ENCODE measurements at places on chromosomes 3 and 15. TPM values are rescaled to one million over a fixed set of nuclear protein-coding genes. Genes with fewer than 3 reads are reported as not detected.

DNA sequence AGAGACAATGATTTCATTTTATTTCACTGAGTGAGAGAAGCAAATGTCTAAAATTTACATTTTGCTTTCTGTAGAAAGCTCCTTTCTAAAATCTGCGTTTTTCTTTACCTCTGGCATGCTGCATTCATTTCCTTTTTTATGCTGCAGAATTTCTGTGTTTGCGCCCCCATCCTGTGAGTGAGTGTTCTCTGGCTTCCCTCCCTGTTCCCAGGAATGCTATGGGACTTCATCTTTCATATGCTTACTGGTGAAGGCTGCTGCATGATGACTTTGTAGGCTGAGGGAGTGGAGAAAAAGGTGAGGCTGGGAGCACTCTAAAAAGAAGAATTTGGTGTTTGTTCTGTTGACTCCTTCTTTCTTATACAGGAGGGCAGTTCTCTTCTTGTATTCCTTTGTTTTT, 7.7 kb upstream of the TMC3 start:
- H3K27me3 ChIP-seq, result peaks cover 2% of the 10 kb centered on the region
- no peak overlapping the region for H3K27ac ChIP-seq
- H3K4me1 ChIP-seq, result peaks cover 11% of the 10 kb centered on the region
- no peak overlapping the region for H3K4me3 ChIP-seq

DNA sequence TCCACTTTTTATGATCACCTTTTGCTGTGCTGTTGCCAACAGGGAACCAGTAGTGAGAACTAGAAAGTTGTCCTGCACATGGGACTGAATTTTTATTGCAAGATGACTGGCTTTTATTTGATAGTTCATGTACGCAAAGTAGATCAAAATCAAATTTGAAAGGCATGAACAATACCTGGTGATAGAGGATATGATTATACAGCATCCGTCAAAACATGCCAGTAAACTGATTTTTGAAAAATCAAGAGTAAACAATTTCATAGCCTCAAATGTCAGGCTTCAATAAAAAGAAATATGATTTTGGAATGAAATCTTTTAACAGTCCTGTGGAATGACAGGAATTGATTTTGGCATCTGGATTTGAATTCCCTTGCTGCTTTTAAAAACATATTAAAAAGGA, 219.6 kb upstream of the LRRN1 start:
- H3K36me3 ChIP-seq, result no peaks in the 10 kb centered on the region
- no peaks in the 10 kb centered on the region for H3K4me1 ChIP-seq
- no peak overlapping the region for H3K4me3 ChIP-seq
- H3K27me3 ChIP-seq, result no peaks in the 10 kb centered on the region
- no peak overlapping the region for H3K27ac ChIP-seq

CILP gene
- 0.05 TPM for total RNA-seq

- no peaks in the 10 kb centered on the region for H3K36me3 ChIP-seq
- H3K27me3 ChIP-seq, result no peaks in the 10 kb centered on the region
- H3K4me1 ChIP-seq, result peaks cover 9% of the 10 kb centered on the region
- DNase-seq, result no peak
- H3K4me3 ChIP-seq, result no peak overlapping the region
- no peak overlapping the region for H3K27ac ChIP-seq
These were observed 15.2 kb upstream of the CD47 start for GRCh38 chr3:108106031-108106430.

ENTPD3 gene
- not detected for total RNA-seq

GRCh38 chr3:172808969-172809546, 58.5 kb downstream of the ECT2 start:
- H3K4me1 ChIP-seq, result no peaks in the 10 kb centered on the region
- DNase-seq, result no peak
- H3K4me3 ChIP-seq, result no peak overlapping the region
- no peak overlapping the region for H3K27ac ChIP-seq
- H3K36me3 ChIP-seq, result peaks cover 33% of the 10 kb centered on the region

- H3K36me3 ChIP-seq, result peaks cover 3% of the 10 kb centered on the region
- DNase-seq, result no peak
- peaks cover 3% of the 10 kb centered on the region for H3K4me1 ChIP-seq
These were observed 897 bp upstream of the CHL1 start for GRCh38 chr3:195666-196065.

DNA sequence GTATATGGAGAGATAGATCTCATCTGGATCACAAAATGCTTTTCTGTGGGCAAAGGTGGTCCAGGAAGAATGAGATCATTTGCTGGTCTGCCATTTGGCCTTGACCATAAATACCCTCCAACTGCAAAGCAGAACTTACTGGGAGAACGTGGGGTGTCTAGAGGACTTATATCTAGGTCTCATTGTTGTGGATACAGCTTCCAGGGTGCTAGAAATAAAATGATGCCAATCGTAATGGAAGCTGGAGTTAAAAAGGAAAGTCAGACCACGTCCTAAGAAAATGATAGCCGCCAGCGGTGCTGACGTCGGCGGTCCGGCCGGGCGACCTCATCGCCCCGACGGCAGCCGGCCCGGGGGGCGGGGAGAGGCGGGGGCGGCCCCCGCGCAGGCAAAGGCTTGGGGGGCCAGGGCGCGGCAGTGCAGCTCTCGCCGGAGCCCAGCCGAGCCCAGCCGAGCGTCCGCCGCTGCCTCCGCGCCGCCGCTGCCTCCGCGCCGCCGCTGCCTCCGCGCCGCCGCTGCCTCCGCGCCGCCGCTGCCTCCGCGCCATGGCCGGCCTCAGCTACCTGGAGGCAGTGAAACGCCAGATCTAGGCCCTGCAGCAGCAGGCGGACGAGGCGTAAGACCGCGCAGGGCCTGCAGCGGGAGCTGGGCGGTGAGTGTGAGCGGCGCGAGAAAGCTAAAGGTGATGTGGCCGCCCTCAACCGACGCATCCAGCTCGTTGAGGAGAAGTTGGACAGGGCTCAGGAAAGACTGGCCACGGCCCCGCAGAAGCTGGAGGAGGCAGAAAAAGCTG, 89.5 kb downstream of the EOMES start:
- peak; percentile 66 for DNase-seq
- H3K36me3 ChIP-seq, result no peaks in the 10 kb centered on the region
- H3K4me1 ChIP-seq, result peaks cover 47% of the 10 kb centered on the region
- peak overlapping the region; percentile 86 for H3K4me3 ChIP-seq

GRCh38 chr3:4147556-4148118, 155.5 kb upstream of the SETMAR start:
- H3K4me1 ChIP-seq, result no peaks in the 10 kb centered on the region
- no peak overlapping the region for H3K4me3 ChIP-seq
- no peaks in the 10 kb centered on the region for H3K27me3 ChIP-seq
- no peak overlapping the region for H3K27ac ChIP-seq
- DNase-seq, result no peak

DNA sequence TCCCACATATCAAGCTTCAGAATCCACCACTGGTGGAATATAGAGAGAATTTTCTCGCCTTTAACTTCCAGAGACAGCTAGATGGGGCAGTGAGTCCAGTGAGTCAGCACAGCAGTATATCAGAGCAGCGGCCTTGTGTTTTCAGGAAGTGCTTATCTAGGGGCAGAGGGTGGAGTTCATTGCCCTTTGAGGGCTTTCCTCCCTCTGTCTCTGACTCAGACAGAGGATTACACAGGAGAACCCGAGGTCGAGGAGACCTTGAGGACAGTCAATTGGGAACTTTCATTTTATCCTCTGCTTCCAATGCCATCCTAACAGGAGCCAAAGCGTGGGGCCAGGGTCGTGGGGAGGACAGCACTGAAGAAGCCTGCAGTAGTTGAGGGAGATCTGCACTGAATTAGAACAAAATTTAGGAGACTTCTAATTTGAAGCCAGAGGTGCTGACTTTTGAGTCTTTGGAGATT, 109.6 kb upstream of the UMPS start:
- peaks cover 29% of the 10 kb centered on the region for H3K4me1 ChIP-seq
- peaks cover 2% of the 10 kb centered on the region for H3K36me3 ChIP-seq
- DNase-seq, result peak; percentile 62

DNA sequence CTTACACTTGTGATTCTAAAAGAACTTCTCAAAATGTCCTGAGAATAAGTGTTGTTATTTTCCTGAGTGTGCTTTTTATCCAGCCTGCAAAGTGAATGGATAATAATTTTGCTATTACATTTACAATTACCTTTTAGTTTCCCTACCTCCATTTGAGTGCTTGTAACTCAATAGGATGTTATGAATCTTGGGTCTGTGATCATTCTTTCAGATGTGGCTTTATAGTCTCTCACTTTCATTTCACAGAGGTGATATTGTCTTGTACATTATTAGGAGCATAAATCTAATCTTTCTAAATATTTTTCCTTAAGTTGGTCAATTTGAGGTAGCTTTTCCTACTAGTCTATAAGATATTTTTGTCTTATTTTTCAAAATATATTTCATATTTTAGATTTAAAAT, 386.3 kb upstream of the EPHA6 start:
- DNase-seq, result no peak
- no peaks in the 10 kb centered on the region for H3K4me1 ChIP-seq
- no peak overlapping the region for H3K27ac ChIP-seq
- H3K4me3 ChIP-seq, result no peak overlapping the region

KAT2B gene
- 98.2 TPM for total RNA-seq

DNA sequence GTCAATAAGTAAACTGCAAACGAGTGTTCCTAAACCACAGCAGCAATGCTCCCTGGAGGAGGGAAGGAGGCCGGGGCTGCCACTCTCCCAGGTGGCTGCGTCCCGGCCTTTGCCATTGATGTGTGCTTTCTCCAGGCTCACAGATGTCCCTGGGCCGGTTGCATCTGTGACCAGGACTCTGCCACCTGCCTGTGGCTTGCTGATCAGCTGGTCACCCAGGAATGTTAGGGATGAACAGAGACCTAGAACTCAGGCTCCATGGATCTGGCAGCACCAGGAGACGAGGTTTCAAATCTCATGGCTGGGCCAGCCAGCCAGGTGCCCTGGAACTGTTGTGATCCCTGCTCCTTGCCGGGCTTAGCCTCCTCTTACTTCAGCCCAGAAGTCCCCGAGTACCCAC, 65.7 kb downstream of the KLF15 start:
- no peak overlapping the region for H3K27ac ChIP-seq
- DNase-seq, result no peak
- no peak overlapping the region for H3K4me3 ChIP-seq
- no peaks in the 10 kb centered on the region for H3K4me1 ChIP-seq

GOLGA8M gene
- total RNA-seq, result 4.4 TPM

DNA sequence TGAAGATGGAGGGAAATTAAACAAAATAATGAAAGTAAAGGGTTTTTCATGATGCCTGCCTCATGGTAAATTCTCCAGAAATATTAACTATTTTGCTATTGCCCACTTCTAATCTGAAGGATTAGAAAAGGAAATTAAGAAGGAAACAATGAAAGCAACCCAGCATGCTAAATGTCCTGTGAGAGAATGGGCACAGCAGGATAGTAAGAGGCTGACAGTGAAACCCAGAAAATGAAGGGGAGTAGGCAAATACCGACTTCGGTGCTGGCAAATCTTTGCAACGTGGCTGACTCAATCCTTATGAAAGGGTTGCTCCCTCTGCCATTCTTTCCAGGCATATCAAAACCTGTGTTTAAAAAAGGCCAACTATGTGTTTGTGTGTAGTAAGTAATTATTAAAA, 147.5 kb upstream of the SYNPR start:
- DNase-seq, result no peak
- no peak overlapping the region for H3K27ac ChIP-seq
- H3K4me1 ChIP-seq, result no peaks in the 10 kb centered on the region
- H3K27me3 ChIP-seq, result no peaks in the 10 kb centered on the region

NLGN1 gene
- not detected for total RNA-seq

DNA sequence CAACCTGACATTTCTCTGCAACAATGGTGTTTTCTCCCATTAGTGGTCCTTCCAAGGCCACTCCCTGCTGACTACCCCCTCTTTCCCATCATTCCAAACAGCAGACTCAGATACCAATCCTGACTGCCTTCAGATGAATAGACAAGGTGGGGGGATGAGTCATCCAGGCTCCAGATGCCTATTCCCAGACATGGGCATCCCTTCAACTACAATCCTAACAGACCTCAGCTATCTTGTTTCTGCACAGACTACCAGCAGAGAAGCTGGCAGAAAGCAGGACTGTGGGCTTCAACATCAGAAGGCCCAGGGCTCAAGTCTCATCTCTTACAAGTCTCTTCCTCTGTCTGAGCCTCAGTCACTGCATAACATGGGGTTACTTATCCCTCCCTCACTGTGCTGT, 2.2 kb downstream of the RBP1 start:
- H3K4me3 ChIP-seq, result no peak overlapping the region
- no peaks in the 10 kb centered on the region for H3K36me3 ChIP-seq
- no peak for DNase-seq
- no peak overlapping the region for H3K27ac ChIP-seq

NAALADL2 gene
- total RNA-seq, result not detected

DNA sequence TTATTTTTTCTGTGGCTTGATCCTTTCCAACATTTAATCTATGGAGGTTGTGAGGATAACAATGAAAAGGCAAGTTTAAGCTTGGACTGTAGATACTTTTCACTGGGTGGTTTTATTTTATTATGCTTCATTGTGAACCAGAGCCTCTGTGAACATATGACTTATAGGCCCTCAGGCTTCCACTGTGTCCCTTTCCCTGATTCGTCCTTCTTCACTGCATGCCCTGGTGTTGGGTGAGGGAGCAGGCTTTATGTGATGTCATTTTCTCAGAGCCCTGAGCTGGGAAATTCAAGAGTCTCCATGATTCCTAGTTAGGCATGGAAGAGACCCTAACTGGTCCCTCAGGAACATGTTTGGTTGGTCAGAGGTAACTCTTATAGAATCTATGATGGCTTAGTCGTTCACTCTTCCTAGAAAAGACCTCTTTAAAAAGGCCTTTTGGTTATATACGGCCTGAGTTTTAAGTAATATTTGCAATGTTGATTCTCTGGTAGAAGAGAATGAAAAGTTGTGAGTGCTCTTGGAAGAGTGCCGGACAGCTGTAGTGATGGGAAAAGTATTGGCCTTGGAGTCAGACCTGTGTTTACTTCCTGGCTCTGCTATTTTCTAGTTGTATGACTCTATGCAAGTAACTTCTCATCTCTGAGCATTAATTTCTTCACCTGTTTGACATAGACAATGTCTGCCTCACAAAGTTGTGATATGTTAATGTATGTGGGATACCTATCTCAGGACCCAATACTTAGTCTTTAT, 168.4 kb downstream of the LPP start:
- peaks cover 41% of the 10 kb centered on the region for H3K27me3 ChIP-seq
- H3K27ac ChIP-seq, result no peak overlapping the region
- no peak overlapping the region for H3K4me3 ChIP-seq
- peaks cover 28% of the 10 kb centered on the region for H3K36me3 ChIP-seq
- DNase-seq, result no peak

ALS2CL gene
- total RNA-seq, result 0.09 TPM

DNA sequence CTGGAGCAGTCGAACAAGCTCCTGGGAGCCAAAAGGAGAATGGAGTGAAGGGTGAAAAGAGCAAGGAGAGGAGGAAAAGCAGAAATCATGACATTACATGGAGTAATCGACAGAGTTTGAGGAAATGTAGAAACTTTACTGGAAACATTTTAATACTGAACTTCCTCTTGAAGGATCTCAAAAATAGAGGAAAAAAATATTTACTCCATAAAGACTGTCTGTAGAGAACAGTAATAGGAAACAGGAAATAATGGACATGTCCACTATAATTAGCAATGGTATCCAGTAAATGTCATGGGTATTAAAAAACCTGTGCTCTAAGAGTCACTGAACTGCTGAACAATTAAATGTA, 53.0 kb downstream of the TBC1D2B start:
- DNase-seq, result no peak
- H3K4me1 ChIP-seq, result peaks cover 7% of the 10 kb centered on the region
- peak overlapping the region; percentile 38 for H3K27ac ChIP-seq
- no peak overlapping the region for H3K4me3 ChIP-seq
- no peaks in the 10 kb centered on the region for H3K27me3 ChIP-seq
- peaks cover 55% of the 10 kb centered on the region for H3K36me3 ChIP-seq

SLC12A1 gene
- not detected for total RNA-seq

GRCh38 chr3:68059628-68060152, 405.3 kb upstream of the SUCLG2 start:
- H3K36me3 ChIP-seq, result peaks cover 6% of the 10 kb centered on the region
- DNase-seq, result no peak
- H3K27me3 ChIP-seq, result no peaks in the 10 kb centered on the region
- H3K27ac ChIP-seq, result no peak overlapping the region
- H3K4me3 ChIP-seq, result no peak overlapping the region

Data from activated CD8-positive, alpha-beta memory T cell treated with anti-CD3 and anti-CD28 coated beads, Interleukin-2, amount 10 ng/mL, durations not matched to agents 7 days and 5 days (primary cell).